ENCODE measurements at places on chromosomes 1 and 21.

DNA sequence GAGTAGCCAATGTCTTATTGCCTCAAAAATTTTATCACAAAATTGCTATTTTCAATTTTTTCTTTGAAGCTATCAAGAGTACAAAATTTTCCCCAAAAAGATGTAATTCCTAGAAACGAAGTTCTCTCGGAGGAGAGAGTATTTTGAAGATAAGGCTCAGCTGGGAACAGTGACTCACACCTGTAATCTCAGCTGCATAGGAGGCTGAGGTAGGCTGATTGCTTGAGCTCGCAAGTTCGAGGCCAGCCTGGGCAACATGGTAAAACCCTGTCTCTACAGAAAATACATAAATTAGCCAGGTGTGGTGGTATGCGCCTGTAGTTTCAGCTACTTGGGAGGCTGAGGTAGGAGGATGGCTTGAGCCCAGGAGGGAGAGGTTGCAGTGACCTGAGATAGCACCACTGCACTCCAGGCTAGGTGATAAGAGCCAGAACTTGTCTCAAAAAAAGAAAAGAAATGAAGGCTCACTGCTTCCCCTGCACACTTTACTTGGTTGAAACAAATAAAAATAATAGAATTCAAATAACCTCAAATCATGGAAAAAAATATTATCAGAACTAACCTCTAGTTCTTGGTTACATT is 22.2 kb downstream of the TUT4 start:
- peaks cover 9% of the 10 kb centered on the region for H3K4me1 ChIP-seq
- peak overlapping the region; percentile 20 for H3K27ac ChIP-seq
- H3K27me3 ChIP-seq: no peaks in the 10 kb centered on the region
- H3K4me3 ChIP-seq: no peak overlapping the region

- H3K4me1 ChIP-seq: peaks cover 51% of the 10 kb centered on the region
- H3K27ac ChIP-seq: 0 out of 2 replicates have a peak overlapping the region, but pooled peaks have one; percentile 68
- H3K27me3 ChIP-seq: no peaks in the 10 kb centered on the region
- no peaks in the 10 kb centered on the region for H3K36me3 ChIP-seq
These were observed 118.3 kb downstream of the KCNK1 start for GRCh38 chr1:233732206-233732605.

DNA sequence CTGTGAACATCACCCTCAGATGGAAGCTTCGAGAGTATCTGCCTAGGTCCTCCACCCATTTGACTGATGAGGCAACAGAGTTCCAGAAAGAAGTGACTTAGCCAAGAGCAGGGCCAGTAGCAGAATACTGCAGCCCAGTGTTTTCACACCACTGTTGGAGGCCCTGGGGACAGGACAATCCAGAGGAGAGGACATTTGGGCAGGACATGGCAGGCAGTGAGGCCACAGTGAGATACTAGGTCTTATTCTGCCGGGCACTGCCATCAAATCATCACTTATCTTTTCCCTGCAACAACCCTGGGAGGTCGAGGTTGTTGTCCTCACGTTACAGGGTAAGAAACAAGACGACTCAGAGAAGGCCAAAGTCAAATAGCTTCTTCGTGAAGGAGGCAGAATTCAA is 5.5 kb upstream of the FOXO6 start:
- H3K4me1 ChIP-seq: peaks cover 38% of the 10 kb centered on the region
- no peak overlapping the region for H3K4me3 ChIP-seq
- H3K27me3 ChIP-seq: peaks cover 24% of the 10 kb centered on the region
- no peaks in the 10 kb centered on the region for H3K36me3 ChIP-seq
- no peak for DNase-seq

- H3K27ac ChIP-seq: no peak overlapping the region
- no peaks in the 10 kb centered on the region for H3K27me3 ChIP-seq
- DNase-seq: no peak
- H3K4me1 ChIP-seq: no peaks in the 10 kb centered on the region
- H3K36me3 ChIP-seq: no peaks in the 10 kb centered on the region
- no peak overlapping the region for H3K4me3 ChIP-seq
These were observed 48.3 kb upstream of the FCRL4 start for GRCh38 chr1:157646144-157646543.

DNA sequence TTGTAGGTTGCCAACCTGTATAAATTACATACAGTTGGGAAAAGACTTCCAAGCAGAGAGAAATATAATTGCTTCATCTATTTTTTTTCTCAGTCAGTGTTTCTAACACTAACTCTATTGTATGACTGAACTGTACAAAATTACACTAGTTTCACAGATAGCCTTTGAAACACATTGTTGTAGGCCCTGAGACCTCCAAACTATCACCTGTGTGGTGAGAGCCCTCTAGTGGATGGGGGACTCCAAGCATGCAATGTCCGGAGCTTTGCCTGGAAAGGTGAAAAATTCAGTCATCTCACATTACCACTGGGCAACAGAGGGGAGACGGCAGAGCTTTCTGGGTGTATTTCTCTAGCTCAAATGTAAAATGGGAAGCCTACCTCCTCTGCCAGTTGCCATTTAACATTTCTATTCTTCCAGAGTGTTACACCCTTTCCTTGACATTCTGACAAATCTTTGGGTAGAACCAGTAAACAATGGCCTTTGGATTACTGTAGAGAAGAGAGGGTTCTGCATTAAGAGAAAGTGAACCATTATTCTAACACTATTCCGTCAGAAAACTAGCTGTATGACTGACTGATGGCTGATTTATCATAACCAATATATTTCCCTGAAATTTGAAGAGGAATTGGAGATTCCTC is 212.2 kb downstream of the LYPLAL1 start:
- peak; percentile 74 for DNase-seq
- no peak overlapping the region for H3K4me3 ChIP-seq
- no peak overlapping the region for H3K27ac ChIP-seq
- H3K27me3 ChIP-seq: no peaks in the 10 kb centered on the region
- no peaks in the 10 kb centered on the region for H3K36me3 ChIP-seq

GRCh38 chr1:65846866-65847265 is 54.2 kb downstream of the PDE4B start:
- H3K27ac ChIP-seq: no peak overlapping the region
- no peak overlapping the region for H3K4me3 ChIP-seq
- no peaks in the 10 kb centered on the region for H3K4me1 ChIP-seq
- peaks cover 3% of the 10 kb centered on the region for H3K27me3 ChIP-seq
- no peaks in the 10 kb centered on the region for H3K36me3 ChIP-seq

- H3K36me3 ChIP-seq: no peaks in the 10 kb centered on the region
- no peak overlapping the region for H3K4me3 ChIP-seq
- DNase-seq: no peak
- H3K27me3 ChIP-seq: no peaks in the 10 kb centered on the region
- peak overlapping the region; percentile 10 for H3K27ac ChIP-seq
These were observed 36.8 kb downstream of the FMO3 start for GRCh38 chr1:171127501-171127900.

GRCh38 chr21:16569679-16570078 is 839.9 kb downstream of the USP25 start:
- DNase-seq: no peak
- no peaks in the 10 kb centered on the region for H3K36me3 ChIP-seq
- H3K4me3 ChIP-seq: no peak overlapping the region

DNA sequence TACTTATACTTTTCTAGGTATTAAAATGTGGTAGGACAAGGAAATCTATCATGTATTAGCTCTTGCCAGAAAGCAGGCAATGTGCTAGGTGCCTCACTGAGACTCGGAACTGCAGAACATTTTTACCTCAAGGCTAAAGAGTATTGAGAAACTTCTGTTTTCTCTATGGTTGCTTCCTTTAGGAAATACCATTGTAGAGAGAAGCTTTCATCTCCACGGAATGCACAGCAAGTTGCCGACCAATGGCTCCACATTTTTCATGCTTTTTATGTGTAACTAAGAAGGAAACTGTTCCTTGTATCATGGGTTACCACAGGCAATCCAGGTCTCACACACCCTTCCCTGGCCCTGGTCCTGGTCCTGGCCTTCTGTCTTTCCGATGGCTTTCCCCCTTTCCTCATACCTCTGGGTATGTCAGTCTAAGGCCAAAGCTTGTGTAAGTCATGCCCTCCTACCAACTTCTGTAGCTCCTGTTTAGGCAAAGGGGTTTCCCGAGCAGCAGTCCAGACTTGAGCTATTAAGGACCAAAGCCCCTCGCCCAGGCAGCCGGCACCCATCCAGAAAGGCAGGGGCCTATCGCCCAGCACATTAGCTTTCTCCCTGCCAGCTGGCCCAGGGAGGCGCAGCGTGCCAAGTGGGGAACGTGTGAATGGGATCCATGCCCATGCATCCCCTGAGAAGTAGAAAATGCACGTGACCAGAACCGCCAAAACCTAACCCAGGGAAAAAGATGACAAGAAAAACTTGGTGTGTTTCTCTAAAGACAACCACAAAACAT is 225.0 kb downstream of the PBX1 start:
- no peaks in the 10 kb centered on the region for H3K36me3 ChIP-seq
- no peak overlapping the region for H3K4me3 ChIP-seq

DNA sequence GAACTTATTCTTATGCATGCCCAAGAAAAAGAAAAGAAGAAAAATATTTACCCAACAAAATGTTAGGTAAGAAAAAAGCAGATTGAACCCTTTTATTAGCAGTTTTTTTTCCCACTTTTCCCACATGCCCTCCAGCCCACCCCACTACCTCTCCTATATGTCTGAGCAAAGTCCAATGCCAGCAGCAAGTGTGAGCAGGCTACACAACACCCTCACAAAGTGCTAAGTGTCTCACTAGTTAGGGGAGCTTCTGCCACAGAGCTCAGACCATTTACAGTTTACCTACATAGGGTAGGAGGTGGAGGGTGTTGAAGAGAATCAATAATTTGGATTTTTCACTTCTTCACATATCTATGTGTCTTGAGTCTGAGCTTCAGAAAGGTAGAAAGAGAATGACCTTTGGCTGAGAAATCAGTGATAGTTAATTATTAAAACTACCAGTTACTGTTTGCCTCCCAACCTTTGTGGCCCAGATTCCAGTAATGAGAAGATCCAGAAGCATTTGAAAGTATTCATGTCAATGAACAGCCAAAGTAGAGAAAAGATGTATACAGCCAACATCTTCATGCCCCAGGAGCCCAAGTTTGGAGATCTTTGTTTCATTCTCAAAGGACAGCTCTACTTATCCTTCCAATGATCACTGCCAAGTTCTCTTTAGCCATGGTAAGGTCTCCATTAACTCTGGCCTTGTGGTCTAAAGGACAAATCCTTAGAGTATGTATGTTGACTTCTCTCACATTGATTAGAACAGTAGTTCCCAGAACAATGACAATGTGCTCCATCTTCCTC is 26.2 kb downstream of the OR10J5 start:
- no peak for DNase-seq
- no peaks in the 10 kb centered on the region for H3K36me3 ChIP-seq
- no peak overlapping the region for H3K4me3 ChIP-seq
- no peak overlapping the region for H3K27ac ChIP-seq
- H3K27me3 ChIP-seq: no peaks in the 10 kb centered on the region

GRCh38 chr1:186974774-186975181 is 146.0 kb downstream of the PLA2G4A start:
- H3K4me3 ChIP-seq: no peak overlapping the region
- H3K4me1 ChIP-seq: peaks cover 7% of the 10 kb centered on the region
- no peak for DNase-seq

DNA sequence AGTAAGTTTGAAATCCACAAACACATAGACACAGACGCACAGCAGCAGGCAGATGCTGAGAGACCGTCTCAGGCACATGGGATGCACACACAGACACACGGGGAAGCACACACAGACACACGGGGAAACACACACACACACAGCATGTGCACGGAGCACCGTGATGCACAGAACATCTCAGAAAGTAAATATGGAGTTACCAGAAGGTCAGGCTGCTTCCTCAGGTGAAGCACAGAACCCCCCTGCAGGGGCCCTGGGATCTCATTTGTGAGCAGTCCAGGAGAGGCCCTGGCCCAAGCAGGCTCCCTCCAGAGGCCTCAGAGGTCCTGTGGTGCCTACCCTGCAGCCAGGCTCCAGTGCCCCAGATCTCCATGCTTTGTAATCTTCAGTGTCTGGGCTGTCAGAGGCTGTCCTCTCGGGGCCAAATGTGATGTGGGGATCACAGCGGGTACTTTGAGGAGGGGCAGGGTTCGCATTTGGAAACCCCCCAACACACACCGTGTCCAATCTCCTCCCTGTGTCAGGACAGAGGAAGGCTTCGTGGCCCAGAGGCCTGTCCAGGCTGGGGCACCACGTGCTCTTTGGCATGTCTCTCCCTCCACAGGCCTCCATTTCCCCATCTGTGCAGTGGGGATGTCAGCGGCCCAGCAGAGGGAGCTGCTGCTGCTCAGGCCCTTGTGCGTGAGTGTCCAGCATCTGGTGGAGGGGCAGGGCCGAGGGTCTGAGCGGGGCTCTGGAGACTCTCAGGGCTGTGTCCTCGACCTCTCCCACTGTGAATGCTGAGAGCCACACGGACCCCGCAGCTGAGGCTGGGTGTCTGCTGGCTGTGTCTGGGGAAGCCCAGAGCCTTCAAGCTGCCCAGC is 23.0 kb upstream of the PRSS38 start:
- no peak overlapping the region for H3K4me3 ChIP-seq
- H3K36me3 ChIP-seq: no peaks in the 10 kb centered on the region
- peaks cover 21% of the 10 kb centered on the region for H3K4me1 ChIP-seq
- no peak overlapping the region for H3K27ac ChIP-seq

DNA sequence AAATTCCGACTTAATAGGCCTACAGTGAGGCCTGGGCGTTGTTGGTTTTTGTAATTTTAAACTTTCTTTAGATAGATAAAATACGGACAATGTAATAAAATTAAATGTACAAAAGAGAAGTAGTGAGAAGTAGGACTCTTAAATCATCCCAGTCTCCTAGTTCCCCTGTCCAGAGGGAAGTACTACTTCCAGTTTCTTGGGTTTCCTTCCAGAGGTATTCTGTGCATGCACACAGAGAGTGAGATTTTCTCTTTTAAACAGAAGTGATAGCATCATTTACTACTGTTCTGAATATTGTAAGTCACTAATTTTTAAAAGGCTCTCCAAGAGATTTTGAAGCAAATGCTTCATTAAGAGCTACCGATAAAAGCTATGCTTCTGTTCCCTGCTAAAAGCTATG is 7.2 kb upstream of the FNBP1L start:
- DNase-seq: no peak
- H3K27me3 ChIP-seq: no peaks in the 10 kb centered on the region
- H3K27ac ChIP-seq: no peak overlapping the region
- H3K4me1 ChIP-seq: peaks cover 10% of the 10 kb centered on the region

- peaks cover 10% of the 10 kb centered on the region for H3K4me1 ChIP-seq
- H3K27ac ChIP-seq: no peak overlapping the region
- H3K4me3 ChIP-seq: no peak overlapping the region
These were observed 610.7 kb upstream of the ADGRL2 start for GRCh38 chr1:81190003-81190402.

- H3K4me1 ChIP-seq: no peaks in the 10 kb centered on the region
- H3K27me3 ChIP-seq: no peaks in the 10 kb centered on the region
- H3K36me3 ChIP-seq: no peaks in the 10 kb centered on the region
These were observed 14.0 kb downstream of the GTF2B start for GRCh38 chr1:88877382-88877825.

- peak within 1 kb of the TSS; percentile 53 for H3K4me3 ChIP-seq
- H3K36me3 ChIP-seq: no peaks in the 10 kb centered on the region
- H3K4me1 ChIP-seq: peaks cover 14% of the 10 kb centered on the region
- DNase-seq: no peak
These were observed at the start of gene KMO for GRCh38 chr1:241532162-241532531. TSS of gene KMO (plus strand) at chr1:241532378. CDS start at chr1:241532445, 67 bp downstream.

All from WTC11 (cell line).